Activated T-helper 17 cell treated with anti-CD3 and anti-CD28 coated beads, Interleukin-2, amount 50 U/mL, for 72 hours (primary cell): ENCODE measurements at places on chromosomes 1 and 21.

- ATAC-seq, result no peak
Measured at GRCh38 chr1:59027177-59027576, 243.3 kb upstream of the JUN start.

DNA sequence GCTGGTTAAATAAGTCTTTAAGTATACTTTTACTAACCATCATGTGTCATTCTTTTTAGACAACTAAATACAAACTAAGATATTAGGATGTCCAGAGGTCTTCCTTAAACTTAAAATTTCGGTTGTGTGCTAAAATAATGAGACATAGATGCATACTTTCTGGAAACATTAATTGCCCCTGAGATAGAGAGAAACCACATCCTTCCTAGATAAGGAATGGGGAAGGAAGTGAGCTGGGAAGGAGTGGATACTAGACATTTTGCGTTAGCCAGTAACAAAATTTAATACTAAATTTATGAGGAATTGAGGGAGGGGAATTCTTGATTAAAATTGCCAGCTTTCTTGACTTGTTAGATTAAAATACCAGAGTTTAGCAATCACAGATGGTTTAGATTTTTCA, 37.1 kb upstream of the PTGS2 start:
- no peak for ATAC-seq

GRCh38 chr1:22341791-22342605, 109.7 kb upstream of the ZBTB40 start:
- ATAC-seq, result no peak

- ATAC-seq, result no peak
Measured at GRCh38 chr1:7218210-7218832, 433.1 kb downstream of the CAMTA1 start.

DNA sequence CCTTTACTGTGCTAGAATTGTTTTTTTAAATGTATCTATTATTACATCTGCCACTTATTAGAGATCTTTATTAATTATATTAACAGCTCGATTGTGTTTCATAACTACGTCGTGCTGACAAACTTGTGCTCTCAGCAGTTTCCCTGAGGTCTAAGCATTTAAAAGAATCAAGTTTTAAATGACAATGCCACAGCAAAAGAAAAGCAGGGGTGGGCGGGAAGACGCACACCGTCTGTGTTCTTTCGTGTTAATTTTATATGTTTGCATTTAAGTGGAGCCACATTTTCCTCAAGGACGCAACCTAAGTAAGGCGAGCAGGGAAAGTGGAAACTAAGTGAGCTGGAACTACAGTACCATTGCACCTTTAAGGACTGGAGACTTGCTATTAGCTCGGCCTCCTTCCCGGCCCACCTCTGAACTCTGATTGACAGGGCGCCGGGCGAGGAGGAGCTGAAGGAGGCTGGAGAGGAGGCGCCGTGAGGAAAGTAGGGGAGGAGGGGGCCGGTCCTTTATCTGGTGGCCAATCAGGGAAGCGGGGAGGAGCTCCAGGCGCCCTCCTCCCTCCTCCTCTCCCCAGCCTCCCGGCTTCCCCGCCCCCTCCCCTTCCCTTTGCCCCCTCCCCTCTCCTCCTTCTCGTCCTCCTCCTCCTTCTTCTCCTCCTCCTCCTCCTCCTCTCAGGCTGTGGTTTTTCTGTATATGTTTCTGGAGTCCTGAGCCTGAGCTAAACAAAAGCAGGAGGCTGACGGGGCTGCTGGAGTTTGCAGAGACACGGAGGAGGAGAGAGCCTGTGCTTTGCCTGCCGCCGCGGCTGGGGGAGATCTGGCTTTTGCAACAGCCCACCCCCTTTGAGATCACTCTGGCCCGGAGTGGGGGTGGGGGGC, at the start of gene PBX1:
Gene PBX1, plus strand, starts transcription at position 724 of the 881 bp plus-strand sequence.
- peak; percentile 100 for ATAC-seq

GRCh38 chr1:207352554-207352953, 31.1 kb downstream of the CD55 start:
- no peak for ATAC-seq

DNA sequence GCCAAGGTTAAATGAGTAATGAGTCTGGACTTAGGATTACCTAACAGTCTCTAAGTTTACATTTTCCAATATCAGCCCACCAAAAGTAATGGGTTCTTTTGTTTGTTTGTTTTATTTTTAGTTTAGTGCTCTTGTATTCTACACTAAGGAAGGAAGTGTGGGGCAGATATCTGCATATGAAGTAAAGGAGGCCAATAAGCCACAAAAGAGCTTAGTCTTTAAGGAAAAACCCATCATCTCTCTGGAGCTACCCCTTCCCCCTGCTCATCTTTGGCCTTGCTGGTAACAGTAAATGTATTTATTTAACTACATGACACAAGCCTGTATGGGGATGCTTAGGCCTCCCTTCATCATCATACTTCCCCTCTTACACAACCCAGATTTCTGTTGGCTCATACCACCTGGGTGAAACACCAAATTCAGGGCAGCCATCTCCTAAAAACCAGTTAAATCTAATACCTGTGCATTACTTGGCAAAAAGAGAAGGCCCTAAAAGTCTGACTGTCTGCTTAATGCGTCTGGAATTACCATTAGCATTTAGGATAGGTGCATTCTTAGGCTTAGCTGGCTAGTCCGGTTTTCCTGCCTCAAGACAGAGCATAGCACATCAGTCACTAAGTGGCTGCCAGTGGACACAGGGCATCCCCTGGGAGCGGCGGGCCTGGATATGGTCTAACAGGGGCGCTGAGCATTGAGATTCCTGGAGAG, 96.8 kb upstream of the ADGRL2 start:
- ATAC-seq, result no peak

GRCh38 chr1:171998711-171999110, 157.4 kb downstream of the DNM3 start:
- ATAC-seq, result no peak

DNA sequence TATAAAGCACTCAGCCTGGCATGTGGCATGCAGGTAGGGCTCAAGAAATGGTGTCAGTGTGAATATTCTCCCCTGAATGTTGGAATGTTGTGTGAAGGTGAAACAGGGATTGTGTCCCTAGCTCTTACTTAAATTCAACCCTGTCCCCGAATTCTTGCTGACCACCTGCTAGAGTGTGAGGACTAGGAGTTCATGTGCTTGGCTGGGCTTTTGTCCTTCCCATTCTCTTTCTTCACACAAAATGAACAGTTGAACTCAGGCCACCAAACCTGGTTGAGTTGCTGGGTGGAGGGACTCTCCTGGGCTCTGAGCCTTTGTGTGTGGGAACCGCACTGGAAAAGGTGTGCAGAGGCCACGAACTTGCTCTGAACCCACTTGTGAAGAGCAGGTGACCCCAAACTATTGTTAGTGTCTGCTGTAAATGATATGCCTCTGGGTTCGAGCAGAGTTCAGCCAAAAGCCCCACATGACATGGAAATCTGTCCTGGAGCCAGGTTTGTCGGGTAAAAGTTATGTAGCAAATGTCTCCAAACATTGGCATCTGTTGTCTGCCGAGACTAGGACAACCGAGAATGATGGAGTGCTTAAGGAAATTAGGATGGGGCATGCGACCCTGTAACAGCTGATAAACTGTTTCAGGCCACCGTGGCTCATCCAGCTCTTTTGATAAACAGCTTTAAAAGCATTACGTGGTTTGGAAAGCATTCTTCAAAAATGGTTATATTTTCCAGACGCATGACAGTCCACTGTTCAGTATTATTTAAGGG, 144.2 kb downstream of the DHRS3 start:
- ATAC-seq, result no peak

DNA sequence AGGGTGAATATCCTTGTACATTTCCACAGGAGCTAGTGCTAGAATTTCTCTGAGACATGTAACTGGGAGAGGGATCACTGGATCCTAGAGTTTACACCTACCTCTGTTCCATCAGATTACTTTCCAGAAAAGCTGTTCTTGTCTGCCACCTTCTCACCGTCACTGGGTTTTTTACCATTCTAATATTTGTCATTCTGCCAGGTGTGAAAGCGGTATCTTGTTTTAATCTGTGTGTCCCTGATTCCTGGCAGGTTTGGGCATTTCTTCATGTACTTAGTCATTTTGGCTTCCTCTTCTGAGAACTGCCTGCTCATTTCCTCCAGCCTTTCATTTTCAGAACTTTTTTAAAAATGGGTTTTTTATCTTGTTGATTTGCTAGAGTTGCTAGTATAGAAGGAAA, 5.1 kb downstream of the PMF1 start:
- peak; percentile 54 for ATAC-seq

DNA sequence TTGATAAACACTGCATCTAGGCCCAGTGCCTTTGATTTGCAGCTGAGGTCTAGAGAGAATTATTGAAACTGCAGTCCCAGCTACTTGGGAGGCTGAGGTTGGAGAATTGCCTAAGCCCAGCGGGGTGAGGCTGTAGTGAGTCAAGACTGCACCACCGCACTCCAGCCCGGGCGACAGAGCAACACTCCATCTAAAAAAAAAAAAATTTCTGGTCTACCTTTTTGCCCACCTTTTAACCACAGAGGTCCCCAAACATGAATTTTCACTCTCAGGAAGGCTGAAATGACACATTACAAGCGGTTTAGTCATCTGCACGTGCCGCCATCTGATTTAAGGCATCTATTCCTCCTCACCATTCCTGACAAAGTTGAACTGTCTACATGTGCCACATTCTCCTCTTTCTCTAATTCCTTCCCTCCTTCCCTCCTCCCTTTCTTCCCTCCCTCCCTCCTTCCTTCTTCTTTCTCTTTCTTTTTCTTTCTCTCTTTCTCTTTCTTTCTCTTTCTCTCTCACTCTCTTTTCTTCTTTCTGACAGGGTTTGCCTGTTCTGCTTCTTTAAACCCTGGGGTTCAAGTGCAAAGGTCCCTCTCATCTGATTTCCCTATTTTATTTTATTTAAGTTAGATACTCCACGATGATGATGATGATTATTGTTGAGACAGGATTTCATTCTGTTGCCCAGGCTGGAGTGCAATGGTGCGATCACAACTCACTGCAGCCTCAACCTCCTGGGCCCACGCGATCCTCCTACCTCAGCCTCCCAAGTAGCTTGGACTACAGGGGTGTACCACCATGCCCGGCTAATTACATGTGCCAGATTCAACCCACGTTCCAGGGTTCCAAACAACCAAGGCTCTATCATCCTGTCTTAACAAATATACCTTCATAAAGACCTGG, 3.0 kb upstream of the SOD1 start:
- ATAC-seq, result peak; percentile 38

DNA sequence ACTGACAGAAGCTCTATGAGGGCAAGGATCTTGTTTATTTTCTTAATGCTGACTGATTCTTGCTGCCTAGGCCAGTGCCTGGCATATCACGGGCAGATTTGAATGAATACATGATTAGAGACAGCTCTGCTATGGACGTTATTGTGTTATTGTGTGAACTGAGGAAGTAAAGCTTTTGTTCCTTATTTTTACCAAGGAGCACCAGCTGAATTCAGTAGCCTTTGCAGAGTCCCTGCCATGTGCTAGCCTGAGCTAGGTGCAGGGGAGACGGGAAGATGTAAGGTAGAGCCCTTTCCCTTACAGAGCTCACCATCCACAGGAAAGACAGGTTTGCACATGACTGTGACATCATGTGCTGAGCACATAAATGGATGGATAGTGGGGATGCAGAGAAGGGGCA, 36.0 kb upstream of the SCMH1 start:
- ATAC-seq, result no peak
